T-helper 1 cell treated with Interleukin-12 subunit alpha and Interleukin-12 subunit beta and Interleukin-4 antibody, amounts not matched to agents 30 ng/mL and 1 ng/mL, for 36 hours (primary cell): ENCODE measurements at places on chromosomes 2 and 18. TPM values are rescaled to one million over a fixed set of nuclear protein-coding genes. Genes with fewer than 3 reads are reported as not detected.

Gene IL1F10
- not detected in 2 replicates for total RNA-seq

Gene ZNF396
- total RNA-seq = 0.54 and 0.66 TPM in 2 replicates

Gene UGT1A10
- not detected in 2 replicates for total RNA-seq

Gene PDE11A
- not detected in 2 replicates for total RNA-seq

Gene RRM2
- total RNA-seq = 328 and 333 TPM in 2 replicates
